ENCODE measurements at places on chromosomes 2 and 18. TPM values are rescaled to one million over a fixed set of nuclear protein-coding genes. Genes with fewer than 3 reads are reported as not detected.

Gene EDAR
- not detected for total RNA-seq

Gene MALL
- total RNA-seq, result not detected

Gene PCARE
- not detected for total RNA-seq

Gene KIF1A
- 0.58 TPM for total RNA-seq

Gene CIB4
- not detected for total RNA-seq

Gene TMEM37
- not detected for total RNA-seq

Gene LOXL3
- total RNA-seq, result 0.60 TPM

Gene HOXD12
- total RNA-seq, result not detected

Gene LRRTM1
- total RNA-seq, result not detected

DNA sequence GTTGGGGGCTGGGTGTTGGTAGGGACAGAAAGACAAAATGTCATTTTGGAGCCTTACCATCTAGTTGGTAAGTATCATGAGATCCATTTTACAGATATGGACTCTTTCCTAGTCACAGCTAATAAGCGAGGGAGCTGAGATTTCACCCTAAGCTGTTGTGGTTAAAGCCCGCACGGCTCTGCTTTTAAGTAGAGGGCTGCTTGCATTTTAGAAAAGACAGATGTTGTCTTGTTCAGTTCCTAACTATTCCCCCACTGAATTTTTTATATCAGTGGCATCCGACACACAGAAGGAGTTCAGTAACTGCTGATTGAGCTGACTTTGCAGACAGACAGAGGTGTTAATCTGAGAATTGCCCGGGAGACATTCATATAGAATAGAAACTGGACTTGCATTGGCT, 3.7 kb downstream of the QPCT start:
- DNase-seq, result no peak

GRCh38 chr2:235511187-235511661, 17.4 kb downstream of the AGAP1 start:
- DNase-seq, result no peak

DNA sequence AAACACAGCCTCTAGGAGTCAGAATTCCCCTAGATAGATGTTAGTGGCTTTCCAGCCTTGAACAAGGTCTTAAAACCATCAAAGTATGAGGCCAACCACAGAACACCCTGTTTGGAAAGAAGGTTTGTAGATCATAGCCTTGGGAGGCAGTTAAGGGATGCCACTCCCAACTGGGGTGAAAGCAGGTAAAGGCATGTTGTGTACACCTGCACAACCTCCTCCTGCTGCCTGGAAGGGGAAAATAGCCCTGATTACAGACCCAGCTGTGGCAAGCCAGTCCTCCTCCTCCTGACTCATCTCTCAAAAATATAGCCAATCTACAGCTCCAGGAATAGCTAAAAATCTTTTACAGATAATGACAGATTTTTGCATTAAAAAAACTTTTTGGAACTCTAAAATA, 108.1 kb downstream of the RBM43 start:
- no peak for DNase-seq

- no peak for DNase-seq
Observed at GRCh38 chr18:58087928-58088690, 44.1 kb downstream of the NEDD4L start.

DNA sequence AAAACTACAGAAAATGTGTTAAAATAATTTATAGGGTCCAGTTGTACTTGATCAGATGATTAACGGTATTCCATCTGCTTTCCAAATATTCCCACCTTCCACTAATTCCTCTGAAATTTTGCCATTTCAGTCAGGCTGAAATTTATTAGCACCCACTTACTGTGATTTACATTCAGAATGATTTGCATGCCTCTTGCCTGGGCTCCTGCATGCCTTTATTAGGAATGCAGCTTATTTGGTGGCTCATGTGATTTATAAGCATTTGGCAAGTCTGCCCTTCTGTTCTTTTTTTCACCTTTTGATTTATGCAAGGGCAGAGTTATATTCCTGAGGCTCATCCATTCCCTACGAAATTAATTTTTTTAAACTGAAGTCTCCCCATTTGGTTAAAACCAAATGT, 1594.5 kb upstream of the PIK3C3 start:
- no peak for DNase-seq

DNA sequence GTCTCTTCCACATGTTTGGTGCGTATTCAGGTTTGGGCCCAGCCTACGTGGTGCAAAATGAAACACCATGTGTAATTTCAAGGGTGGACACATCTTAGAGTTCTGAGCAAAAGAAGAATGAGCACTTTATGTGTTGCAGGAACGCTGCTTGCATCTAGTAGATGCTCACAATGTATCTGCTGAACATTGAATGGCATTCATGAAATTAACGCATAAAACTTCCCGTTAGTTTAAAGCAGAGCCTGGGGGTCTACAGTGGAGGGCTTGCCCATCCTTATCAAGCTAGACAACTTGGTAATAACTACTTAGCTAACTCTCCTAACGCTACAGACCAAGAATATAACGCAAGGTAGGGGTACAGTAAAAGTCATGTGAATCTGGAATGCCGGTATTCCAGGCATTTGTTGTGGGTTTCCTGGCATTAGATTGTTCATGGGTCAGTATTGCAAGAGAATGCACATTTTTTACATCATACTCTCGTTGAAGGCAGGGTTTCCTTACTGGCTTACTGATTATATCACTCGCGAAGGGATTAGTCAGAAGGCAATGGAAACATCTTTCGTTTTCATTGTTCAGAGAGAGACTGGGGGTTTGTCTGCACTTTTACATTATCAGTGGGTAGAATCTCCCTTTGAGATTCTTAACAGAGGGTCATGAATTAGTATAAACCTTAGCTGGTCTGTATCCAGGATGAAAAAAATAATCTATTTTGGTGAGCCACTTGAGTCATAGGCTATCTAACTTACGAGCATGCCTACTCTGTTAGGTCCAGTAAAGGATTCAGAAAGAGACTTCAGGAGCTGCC, 229.5 kb upstream of the EPAS1 start:
- no peak for DNase-seq

- no peak for DNase-seq
Observed at GRCh38 chr2:72988726-72989273, 71.5 kb downstream of the EMX1 start.

GRCh38 chr2:174939046-174939445, 66.1 kb downstream of the CHN1 start:
- DNase-seq, result no peak

- no peak for DNase-seq
Observed at GRCh38 chr2:99780276-99780675, 290.5 kb upstream of the REV1 start.

DNA sequence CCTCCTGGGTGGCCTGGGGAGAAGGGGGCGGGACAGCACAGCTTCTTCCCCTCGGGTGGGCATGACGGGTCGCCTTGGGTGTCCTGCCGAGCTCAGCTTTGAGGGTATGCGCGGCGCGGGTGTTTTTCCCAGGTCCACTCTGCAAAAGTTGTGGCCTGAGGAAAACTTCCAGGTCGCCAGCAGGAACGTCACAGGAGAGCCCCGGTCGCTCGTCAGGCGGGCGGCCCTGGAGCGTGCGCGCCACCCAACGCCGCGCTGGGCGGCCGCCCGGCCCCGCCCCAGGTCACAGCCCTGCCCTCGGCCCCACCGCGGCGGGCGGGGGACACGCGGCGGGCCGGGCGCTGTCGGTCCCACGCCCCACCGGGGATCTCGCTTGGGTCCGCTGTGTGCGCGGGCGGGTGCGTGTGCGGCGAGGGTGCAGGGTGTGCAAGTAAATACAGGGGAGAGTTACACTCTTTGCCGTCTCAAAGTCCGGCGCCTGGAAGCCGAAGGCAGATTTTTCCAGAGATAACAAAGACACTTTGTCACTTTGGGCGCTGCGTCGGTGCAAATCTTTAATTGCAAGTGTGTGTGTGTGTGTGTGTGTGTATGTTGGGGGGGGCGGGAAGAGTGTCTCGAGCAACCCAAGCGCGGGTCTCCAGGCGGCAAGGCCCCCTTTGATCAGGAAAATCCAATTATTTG, 616 bp upstream of the SP5 start:
- DNase-seq, result no peak

DNA sequence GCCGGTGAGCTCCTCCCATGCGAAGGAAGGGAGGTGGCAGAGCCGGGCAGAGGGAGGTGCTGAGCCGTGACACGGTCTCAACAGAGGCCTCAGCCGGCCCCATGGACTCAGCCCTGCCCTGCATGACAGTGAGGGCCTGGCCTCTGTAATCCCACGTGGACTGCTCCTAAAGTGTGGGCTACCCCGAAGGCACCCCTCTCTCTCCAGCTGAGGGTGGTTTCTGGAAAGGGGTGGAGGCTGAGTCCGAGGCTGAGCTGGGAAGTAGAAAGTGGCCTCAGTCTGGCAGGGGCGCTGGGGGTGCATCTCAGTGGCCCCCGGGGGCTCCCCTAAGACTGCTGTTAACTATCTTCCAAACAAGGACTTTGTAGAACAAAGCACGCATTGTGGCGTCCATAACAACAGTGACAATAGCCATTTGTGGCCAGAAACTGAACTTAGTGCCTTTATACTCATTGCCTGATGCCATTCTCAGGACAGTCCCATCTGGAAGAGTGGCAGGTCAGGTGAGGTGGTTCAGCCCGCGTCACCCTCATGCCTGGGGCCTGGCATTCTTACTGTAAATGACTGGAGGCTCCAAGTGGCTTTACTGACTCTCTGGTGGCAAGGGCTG, 192.4 kb downstream of the TWIST2 start:
- no peak for DNase-seq

DNA sequence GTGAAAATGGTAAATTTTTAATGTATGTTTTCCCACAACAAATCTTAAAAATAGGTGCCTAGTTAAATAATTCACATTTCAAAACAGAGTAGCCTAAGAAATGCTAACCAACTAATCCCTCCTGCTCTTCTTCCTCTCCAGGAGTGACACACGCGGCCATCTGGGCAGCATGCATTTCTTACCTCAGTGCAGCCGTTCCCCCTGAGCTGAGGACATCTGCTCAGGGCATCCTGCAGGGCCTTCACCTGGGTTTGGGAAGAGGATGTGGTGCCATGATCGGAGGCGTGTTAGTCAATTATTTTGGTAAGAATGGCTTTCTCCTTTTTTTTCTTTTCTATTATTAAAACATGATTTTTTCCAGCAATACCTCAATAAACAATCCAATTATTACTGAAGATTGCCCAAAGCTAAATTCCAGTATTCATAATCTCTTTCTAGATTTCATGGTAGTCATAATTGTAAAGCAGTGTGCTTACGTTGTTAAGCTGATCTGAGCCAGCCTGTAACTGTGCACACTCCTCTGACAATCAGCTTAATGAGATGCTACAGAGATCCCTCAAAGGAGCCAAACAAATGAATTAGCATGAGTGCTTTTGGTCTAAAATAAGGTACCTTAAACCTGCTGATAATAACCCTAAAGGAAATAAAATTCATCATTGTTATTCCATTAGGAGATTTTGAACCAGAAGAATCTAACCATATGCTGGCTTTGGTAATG, 45.8 kb downstream of the NEMP2 start:
- no peak for DNase-seq

DNA sequence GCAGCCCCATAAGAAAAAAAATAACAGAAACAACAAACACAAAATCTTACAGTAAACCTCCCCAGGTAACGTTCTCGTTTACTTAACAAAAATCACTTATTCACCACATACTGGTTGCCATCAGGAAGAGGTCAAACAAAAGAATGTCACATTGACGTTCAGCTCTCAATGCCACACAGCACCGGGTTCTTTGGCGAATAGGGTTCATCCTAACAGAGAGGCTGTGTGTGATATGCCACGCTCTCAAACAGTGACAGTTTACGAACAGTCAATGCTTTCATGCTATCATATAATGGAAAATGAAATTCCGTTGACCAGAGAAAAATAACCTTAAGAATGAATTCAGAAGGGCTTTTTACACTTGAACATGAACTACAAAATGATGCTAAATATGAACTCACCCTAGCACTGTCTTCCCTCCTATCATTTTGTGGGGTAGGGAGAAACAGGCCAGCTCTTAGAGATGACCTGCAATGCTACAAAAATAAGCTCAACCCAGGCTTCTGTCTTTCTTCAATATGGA, 2.0 kb downstream of the TMEM163 start:
- DNase-seq, result no peak

DNA sequence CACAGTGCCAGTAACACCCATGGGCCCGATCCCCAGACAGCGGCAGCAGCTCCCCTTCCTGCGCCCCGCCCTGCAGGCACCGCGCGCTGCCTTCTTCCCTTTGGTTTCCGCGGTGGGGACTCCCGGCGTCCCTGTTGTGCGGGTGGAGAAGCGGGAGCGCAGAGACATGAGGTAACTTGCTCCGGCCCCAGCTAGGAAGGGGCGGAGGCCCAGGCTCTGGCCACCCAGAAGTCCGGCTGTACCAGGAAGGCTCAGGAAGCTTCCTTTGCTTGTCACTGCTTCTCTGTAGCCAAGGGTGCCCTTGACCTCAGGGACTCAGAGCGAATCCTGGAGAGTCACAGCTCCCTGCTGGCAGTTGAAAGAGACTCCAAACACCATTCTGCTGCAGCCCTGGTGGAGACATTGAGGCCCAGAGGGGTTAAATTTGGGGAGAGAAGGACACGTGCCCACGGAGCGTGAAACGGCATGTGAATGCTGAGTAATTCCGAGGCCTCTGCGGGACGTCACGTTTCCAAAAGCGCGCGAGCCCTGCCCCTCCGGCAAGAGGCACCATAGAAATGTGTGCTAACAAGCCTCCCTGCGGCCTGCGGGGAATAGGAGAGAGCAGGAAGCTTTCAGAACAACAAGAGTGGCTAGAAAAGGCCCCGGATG, 6.7 kb upstream of the ADCY3 start:
- DNase-seq, result peak; percentile 62

DNA sequence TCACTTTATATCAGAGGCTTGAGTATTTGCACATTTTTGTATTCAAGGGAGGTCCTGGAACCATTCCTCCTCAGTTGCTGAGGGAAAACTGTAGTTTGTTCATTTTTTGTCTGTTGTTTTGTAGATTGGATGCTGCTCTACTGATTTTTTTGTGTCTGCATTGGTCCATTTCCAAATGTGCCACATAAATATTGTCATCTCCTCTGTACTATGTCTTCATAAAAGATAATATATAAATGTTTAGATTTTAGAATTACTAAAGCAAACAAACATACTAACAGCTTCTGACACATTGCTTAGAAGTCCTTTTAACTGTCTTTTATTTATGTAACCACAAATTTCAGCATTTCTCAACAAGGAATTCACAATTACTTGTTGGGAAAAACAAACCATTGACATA, 356.8 kb downstream of the PLCL1 start:
- no peak for DNase-seq

DNA sequence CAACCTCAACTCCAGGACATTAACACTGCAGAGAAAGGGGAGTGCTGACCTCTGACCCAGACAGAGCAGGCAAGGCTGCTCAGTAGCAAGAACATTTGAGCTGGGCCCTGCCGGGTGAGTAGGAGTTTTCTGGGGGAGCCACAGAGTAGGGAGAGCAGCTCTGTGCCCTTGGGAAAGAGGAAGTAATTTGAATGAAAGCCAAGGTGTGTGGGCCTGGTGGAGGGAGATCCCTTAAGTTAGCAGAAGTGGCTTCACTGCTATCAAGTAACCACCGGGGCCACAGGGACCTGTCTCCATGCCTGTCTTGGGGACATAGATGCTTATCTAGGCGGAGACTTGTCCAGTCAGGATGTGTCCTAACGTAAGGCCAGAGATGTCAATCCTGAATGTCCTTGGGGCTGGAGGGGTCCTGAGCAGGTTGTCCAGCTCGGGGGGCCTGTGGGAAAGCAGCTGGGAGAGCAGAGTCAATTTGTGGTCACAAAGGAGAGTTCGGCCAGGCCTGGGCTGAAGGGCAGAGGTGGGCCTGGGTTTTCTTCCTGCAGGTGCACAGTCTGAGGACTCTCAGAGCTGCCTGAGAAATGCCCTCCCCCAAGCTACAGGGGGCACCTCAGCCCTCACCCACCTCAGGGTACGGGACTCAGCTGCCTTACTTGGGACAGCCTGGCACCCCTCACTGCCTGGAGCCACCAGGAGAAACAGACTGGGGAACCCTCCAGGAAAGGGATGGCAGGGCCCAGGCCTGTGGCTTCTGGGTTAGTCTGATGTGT, 15.0 kb upstream of the OTOF start:
- DNase-seq, result no peak

GRCh38 chr18:58468191-58468590, 160.7 kb downstream of the ALPK2 start:
- DNase-seq, result no peak

All from activated CD4-positive, alpha-beta memory T cell treated with anti-CD3 and anti-CD28 coated beads, Interleukin-2, amount 10 ng/mL, durations not matched to agents 7 days and 5 days (primary cell).